Activated naive CD4-positive, alpha-beta T cell treated with anti-CD3 and anti-CD28 coated beads, Interleukin-2, amount 10 ng/mL, durations not matched to agents 7 days and 5 days (primary cell): ENCODE measurements at places on chromosomes 3 and 15.

DNA sequence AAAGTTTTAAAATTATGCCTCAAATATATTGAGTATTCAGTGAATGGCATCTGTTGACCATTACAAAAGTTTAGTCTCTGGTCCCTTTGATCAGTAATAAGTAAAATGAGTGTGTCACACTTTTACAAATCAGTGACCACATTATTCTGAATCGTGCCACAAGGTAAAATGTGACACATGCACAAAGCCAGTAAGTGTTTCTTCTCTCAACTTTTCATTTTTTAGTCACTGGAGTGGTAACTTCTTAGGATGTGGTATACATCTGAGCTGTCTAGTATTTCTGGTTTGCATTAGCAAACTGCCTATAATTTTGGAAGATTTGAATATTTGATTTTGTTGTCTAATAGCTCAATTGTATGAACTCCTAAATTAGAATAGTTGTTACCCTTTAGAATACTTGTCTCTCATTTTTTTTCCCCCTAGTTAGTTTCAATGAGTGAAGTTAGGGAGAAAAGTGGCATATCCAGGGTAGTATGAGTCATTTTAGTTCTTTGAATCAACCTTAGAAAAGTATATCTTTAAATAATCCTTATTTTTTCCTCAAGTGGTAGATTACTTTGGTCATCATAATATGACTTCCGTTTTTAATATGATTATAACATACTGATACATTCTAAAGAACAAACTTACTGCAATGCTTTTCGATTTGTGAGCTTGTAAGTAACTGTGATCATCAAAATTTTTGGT lies 18.1 kb downstream of the DNAJC13 start:
- DNase-seq, result no peak

GRCh38 chr3:131616719-131617118 lies 113.9 kb upstream of the MRPL3 start:
- DNase-seq, result no peak

GRCh38 chr15:58433597-58434333 lies 2.0 kb downstream of the LIPC start:
- no peak for DNase-seq

- DNase-seq, result no peak
Observed at GRCh38 chr3:194983620-194984019, 287.3 kb downstream of the XXYLT1 start.

DNA sequence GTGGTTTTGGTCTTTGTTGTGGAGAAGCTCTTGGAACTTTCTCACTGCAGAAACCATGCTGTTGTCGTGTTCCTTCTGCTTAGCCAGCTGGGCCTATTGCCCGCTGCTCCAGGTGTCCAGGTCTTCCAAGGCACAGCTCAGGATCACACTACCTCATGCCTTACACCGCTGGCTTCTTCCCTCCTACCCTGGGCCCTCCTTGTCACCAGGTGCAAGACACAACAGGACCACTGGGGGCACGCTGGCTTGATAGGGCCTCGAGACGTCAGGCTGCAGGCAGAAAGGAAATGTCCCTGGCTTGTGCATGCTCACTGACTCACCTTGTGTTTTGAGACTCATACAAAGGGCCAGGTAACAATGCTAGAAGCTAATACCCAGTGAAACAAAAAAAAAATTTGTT lies 32.3 kb downstream of the PAQR9 start:
- DNase-seq, result peak; percentile 23

- no peak for DNase-seq
Observed at GRCh38 chr3:192867645-192868044, 50.0 kb downstream of the MB21D2 start.
